Activated CD8-positive, alpha-beta memory T cell treated with anti-CD3 and anti-CD28 coated beads for 4 hours (primary cell): ENCODE measurements at places on chromosomes 2 and 18.

DNA sequence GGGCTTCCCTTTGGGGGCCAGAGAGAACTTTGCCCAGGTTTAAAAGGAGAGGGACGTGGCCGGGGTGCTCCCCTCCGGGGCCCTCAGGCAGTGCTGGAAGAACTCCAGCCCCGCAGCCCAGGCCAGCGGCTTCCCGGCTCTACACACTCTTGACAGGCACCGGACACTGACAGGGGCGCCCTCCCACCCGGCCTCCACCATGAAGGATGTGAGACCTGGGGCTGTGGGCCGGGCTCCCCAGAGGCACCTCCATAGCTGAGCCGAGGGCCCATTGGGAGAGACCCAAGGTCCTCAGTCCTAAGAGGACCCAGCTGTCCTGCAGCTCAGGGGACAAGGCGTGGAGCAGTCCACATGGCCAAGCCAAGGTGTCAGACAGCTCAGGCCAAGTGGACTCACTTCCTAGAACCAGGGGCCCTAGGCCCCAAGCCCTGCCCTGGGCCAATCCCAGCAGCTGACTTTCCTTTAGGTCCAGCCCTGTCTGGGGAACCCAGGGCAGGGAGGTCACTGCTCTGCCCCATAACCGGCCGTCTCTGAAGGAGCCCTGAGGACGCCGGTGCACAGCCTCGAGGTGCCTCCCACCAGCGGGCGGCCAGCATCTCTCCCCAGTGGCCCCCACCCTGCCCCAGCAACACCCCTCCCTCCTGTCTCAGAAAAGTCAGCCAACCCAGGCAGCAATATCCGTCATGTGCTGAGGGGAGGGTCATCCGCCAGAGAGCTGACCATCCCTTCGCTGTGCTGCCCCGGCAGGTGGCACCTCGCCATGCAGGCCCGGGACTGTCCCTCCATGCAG is 51.8 kb downstream of the BIN1 start:
- no peak for DNase-seq

DNA sequence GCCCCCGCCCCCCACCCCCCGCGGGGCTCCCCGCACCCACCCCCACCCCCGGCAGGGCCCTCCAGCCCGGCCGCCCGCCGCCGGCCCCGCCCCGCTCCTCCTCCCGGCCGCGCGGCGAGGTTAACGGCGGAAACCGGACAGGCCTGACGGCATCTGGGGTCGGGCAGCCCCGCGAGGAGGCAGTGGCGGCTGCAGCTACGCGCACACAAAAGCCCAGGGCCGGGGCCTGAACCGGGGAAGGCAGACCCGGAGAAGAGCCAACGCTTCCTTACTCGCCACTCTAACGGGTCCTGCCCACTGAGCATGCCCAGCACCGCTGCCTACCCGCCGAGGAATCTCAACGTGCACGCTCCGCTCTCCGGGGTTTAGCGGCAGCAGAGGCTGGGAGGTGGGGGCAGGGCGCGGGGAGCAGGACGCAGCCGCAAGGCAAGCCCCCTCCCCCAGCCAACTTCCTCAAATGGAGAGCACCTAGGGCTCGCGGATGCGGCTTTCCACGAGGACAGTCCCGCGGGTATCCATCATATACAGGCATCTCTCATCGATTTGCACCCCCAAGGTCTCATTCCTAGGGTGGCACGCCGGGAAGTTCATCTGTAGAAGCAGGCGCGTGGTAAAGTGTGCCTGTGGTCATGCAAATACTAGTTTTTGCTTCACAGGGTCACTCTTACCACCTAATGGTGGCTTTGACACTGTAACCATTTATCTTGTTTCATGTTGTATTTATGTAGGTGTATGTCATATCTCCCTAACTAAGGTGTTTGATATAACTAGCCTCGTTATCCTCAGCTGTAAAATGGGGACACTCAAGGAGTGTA is at the start of gene MEMO1:
TSS of gene MEMO1 (minus strand) at position 339 of the 815 bp plus-strand sequence. CDS start 761 bp downstream, outside the sequence.
- peak; percentile 79 for DNase-seq

DNA sequence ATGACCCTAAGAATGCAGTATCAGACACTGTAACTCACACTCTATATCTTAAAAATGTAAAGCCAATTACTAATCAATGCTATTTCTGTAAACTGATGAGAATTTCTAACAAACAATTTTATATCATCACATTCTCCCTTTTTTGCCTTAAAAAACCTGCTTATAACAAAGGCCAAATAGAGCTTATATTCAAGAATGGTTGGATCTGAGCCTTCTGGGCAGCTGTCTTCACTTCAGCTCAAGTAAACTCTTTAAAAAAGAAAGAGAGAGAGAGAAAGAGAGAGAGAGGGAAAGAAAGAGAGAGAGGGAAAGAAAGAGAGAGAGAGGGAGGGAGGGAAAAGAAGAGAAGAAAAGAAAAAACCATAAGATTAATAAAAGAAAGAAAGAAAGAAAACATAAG is 231.8 kb downstream of the KCNE4 start:
- DNase-seq: no peak

- no peak for DNase-seq
Measured at GRCh38 chr2:174038462-174038861, 73.3 kb upstream of the SP3 start.

DNA sequence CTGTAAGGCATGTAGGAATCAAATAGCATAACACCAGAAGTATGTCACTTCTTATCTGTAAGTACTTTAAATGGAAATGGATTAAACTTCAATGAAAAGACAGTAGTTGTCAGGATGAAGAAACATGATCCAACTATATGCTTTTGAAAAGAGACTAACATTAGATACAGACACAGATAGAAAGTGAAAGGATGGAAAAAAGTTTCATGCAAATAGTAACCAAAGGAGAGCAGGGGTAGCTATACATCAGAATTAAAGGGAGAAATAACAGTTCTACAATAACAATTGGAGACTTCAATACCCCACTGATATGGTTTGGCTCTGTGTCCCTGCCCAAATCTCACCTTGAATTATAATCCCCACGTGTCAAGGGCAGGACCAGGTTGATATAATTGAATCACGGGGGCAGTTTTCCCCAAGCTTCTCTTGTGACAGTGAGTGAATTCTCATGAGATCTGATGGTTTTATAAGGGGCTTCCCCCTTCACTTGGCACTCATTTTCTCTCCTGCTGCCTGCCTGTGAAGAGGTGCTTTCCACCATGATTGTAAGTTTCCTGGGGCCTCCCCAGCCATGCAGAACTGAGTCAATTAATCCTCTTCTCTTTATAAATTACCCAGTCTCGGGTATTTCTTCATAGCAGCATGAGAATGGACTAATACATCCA is 205.4 kb upstream of the CDH2 start:
- DNase-seq: no peak

DNA sequence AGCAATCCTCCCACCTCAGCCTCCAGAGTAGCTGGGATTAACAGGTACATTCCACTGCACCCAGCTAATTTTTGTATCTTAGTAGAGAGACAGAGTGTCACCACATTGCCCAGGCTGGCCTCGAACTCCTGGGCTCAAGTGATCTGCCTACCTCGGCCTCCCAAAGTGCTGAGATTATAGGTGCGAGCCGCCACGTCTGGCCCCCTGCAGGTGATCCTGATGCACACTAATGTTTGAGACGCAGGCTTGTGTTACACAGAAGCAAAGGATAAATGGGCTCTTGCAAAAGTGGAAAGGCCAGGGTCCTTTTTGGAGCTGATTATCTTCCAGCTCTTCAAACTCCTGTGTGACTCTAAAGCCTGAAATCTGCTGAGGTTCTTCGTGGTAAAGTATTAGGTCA is 84.2 kb downstream of the TGFA start:
- no peak for DNase-seq

GRCh38 chr2:135948141-135948540 is 37.3 kb downstream of the DARS1 start:
- DNase-seq: no peak

- DNase-seq: no peak
Measured at GRCh38 chr2:174004905-174005605, 39.9 kb upstream of the SP3 start.

DNA sequence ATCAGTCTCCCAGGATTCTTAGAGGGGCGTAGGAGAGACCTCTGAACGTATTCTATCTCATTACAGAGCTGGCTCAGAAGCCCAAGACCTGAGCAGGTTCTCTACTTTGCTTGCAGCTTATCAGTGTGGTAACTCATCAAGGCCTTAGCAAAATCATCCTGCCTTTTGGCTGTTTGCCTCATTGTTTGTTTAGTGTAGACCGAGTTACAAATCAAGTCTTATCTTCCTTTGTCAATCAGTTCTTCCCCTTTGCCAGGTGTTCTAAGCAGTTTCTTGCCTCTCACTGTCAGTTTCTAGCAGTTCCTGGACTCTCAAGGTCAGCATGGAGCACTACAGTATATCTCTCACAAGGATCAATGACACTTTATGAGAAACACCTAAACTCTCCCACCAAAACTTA is 30.9 kb upstream of the NAB1 start:
- no peak for DNase-seq

GRCh38 chr18:8780227-8780626 is 74.9 kb downstream of the MTCL1 start:
- no peak for DNase-seq

- no peak for DNase-seq
Measured at GRCh38 chr2:104658904-104659591, 194.9 kb upstream of the POU3F3 start.

- no peak for DNase-seq
Measured at GRCh38 chr2:32949260-32949659, 2.5 kb downstream of the LTBP1 start.

DNA sequence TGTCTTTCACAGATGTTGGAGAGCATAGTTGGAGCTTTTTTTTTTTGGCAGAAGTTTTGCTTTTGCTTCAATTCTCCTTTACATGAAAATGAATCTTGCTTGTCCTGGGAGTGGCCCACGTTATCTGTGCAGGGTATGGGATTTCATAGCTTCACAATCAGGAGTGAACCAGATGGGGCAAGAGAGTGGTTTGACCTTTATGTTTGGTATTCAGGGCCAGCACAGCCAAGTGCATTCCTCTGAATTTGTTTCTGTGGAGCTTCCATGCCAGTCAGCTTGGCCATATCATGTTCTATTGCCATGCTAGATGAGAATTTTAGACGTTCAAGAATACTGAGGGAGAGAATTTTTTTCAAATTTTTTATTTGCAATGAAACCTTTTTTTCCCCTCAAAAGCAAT is 116.6 kb downstream of the PRPF40A start:
- no peak for DNase-seq

GRCh38 chr2:97950329-97951154 is 45.2 kb downstream of the TMEM131 start:
- DNase-seq: no peak

GRCh38 chr18:24933345-24933744 is 418.6 kb downstream of the ZNF521 start:
- DNase-seq: no peak

DNA sequence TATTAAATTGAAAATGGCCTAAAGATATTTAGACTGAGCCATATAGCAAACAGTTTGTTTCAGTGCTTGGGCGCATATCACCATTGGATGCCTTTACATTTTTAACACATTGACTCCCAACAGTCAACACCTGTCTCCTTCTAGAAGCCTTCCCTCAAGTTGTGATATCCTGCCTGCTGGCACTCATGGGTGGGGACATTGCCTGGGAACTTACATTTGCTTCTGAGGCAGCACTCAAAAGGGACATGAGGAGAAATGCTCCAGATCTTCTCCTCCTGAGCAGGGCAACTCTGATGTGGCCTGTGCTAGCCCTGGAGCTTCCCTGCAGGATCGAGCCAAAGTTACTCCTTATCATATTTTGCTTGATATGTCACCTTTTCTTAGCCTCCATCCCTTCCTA is 392.2 kb downstream of the CDH7 start:
- no peak for DNase-seq

- no peak for DNase-seq
Measured at GRCh38 chr2:46119453-46119852, 177.8 kb upstream of the EPAS1 start.

DNA sequence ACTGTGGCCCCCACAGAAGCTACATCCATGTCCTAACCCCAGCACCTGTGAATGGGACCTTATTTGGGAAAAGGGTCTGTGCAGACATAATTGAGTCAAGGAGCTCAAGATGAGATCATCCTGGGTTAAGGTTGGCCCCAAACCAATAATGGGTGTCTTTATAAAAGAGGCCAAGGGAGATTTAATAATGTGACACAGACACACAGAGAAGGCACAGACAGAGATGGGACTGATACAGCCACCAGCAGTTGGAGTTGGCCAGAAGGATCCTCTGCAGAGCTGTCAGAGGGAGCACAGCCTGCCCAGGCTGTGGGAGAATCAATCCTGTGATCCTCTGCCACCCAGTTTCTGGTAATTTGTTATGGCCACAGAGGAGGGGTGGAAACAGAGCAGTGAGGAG is 26.0 kb downstream of the SNORC start:
- no peak for DNase-seq
